Metanephros (tissue), 2 donors: ENCODE measurements at places on chromosomes 7 and 10. TPM values are rescaled to one million over a fixed set of nuclear protein-coding genes. Genes with fewer than 3 reads are reported as not detected.

The PCLO gene
- total RNA-seq = 7.2 TPM

The C10orf67 gene
- total RNA-seq = 1.8 TPM

The RSPH10B gene
- 2.0 TPM for total RNA-seq

The MCMBP gene
- 42.6 TPM for total RNA-seq

The GAD2 gene
- total RNA-seq = 4.4 TPM

The SLC25A13 gene
- 45.8 TPM for total RNA-seq

The NAT16 gene
- not detected for total RNA-seq

The PALD1 gene
- total RNA-seq = 18.1 TPM
